B cell (primary cell): ENCODE measurements at places on chromosomes 2 and 18. TPM values are rescaled to one million over a fixed set of nuclear protein-coding genes. Genes with fewer than 3 reads are reported as not detected.

- DNase-seq: no peak
Observed at GRCh38 chr2:7358865-7359447, 441.7 kb downstream of the RNF144A start.

Gene CD8B2
- total RNA-seq: not detected in 2 replicates

Gene APLF
- 6.3 and 7.4 TPM in 2 replicates for total RNA-seq

Gene HAAO
- total RNA-seq: 17.6 and 21.0 TPM in 2 replicates

DNA sequence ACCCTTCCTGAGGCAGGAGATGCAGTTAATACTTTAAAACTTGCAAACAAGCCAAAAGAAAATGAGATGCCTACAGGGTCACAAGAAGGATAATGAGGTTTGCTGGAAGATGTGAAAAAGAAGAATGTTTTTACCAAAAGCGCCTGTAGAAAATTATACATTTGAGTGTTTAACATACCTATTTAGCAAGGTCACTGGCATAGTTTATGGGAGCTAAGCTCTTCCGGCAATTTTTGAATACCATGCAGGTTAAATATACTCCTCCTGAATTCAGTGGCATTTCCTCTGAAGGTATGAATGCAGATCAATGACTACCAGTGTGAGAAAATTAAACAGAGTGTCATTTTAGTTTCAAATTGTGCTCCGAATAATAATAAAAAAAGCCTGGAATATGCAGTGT is 21.2 kb upstream of the MAP3K20 start:
- no peak for DNase-seq

- no peak for DNase-seq
Observed at GRCh38 chr18:62878305-62878704, 163.0 kb downstream of the PHLPP1 start.

- DNase-seq: no peak
Observed at GRCh38 chr2:42967959-42968674, 175.7 kb upstream of the HAAO start.

GRCh38 chr2:157296958-157297357 is 28.7 kb downstream of the ERMN start:
- DNase-seq: no peak

Gene FBLN7
- 1.1 and 1.2 TPM in 2 replicates for total RNA-seq

- no peak for DNase-seq
Observed at GRCh38 chr18:59024829-59025228, 114.9 kb upstream of the SEC11C start.

Gene SNORC
- total RNA-seq: 0.94 and 2.2 TPM in 2 replicates

- DNase-seq: no peak
Observed at GRCh38 chr2:109339519-109339966, 210.5 kb downstream of the SH3RF3 start.

Gene KIF3C
- total RNA-seq: 4.0 and 6.9 TPM in 2 replicates

Gene DHRS9
- 0.25 TPM in 1 of 2 replicates, not detected in the other for total RNA-seq

- no peak for DNase-seq
Observed at GRCh38 chr18:46488471-46489213, 168.4 kb downstream of the LOXHD1 start.

Gene KCNJ3
- total RNA-seq: 0.58 TPM in 1 of 2 replicates, not detected in the other

GRCh38 chr2:7377916-7378569 is 460.8 kb downstream of the RNF144A start:
- DNase-seq: no peak

Gene IL36RN
- not detected in 2 replicates for total RNA-seq

Gene BMP10
- total RNA-seq: not detected in 2 replicates

DNA sequence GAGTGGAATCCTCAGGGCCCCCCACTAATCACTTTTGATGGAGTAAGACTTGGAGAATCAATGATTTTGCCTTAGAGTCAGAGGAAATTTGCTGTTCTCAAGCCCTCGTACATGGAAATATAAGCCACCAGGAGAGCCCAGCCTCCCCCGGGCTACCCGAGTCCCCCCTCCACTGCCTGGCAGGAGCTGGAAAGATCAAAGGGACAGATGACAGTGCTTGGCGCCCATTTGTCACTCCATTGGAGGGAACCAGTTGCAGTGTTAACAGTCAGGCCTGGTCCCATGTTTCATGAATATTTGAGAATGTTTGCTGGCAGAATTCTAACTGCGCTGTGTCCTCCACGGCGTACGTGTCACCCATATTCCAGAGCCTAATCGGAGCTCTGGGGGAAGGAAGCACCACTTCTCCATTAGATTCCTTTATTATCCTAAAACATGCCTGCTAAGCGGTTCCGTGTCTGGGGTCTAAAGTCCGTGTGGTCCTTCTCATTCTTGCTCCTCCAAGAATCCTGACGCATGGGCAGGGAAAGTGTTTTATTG is 202.4 kb downstream of the KLHL29 start:
- no peak for DNase-seq

Gene CD302
- total RNA-seq: 1.3 and 1.5 TPM in 2 replicates

Gene RHOB
- total RNA-seq: 63.0 and 65.0 TPM in 2 replicates

DNA sequence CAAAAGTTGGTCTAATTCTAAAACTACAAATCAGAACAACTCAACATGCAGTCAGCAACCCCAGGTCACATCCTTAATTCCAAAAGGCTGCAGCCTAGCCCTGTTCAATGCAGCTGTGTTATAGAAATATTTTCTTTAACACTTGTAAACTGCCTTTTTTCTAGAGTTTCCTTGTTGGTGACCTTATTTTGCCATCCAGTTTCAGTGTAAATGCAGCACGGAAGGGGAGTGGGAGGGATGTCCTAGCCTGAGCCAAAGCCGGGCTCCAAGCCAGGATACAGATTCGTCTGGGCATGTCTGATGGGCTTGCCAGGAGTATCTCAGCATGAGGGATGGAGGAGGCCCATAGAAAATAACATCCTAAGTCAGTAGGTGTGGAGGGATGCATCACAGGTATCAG is 17.7 kb upstream of the SP3 start:
- no peak for DNase-seq

DNA sequence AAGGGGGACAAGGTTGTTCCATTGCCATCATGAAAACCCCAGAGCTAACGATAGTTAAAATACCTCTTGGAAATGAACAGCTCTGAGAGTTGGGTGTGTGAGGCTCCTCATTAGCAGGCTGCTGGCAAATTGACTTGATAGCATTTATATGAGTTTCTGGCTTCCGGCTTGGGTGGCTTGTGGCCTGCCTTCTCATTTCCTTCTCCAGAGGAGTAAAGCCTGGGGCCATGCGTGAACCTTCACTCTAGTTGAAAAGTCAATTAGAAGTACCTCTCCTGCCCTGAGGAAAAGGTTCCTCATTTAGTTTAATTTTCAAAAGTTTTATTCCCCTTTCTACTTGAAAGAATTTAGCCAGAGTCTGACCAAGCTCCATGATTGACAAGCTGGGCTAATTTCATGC is 67.1 kb downstream of the MGAT5 start:
- DNase-seq: peak; percentile 20

DNA sequence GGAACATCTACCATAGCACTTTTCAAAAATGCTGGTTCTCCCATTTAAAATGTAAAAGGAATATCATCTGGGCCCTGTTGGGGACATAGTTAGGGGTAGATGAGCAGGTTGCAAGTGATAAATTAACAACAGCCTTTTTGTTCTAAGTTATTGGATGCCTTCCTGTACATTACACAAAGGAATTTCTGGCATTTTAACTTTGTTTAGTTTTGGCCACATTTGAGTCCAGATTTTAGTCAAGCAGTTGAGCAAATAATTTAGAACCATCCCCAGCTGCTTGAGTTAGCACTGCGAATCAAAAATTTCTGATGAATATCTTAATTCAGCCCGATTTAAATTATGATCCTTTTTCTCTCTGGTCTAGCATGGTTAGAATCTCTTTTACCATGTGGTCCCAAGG is 124.4 kb downstream of the TTC27 start:
- no peak for DNase-seq

Gene REEP1
- total RNA-seq: not detected in 2 replicates

DNA sequence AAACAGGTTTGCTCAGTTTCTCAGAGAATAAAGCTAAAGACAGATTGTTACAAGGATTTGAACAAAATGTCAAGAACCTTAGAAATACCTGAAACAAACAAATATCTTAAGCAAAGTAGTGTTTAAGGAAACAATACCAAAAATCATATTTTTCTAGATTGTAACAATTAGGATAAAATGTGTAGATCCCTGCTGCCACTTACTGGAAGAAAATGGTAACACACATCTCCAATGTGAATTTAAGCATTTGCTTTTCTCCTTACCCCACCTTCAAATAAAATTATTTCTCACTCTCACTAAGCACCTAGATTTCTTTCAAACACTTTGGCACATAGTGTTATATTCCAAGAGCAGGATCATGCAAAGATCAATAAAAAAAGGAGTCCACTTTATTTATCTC is 34.9 kb downstream of the SUCLG1 start:
- DNase-seq: no peak

- DNase-seq: no peak
Observed at GRCh38 chr2:159518321-159519005, 97.9 kb downstream of the BAZ2B start.

DNA sequence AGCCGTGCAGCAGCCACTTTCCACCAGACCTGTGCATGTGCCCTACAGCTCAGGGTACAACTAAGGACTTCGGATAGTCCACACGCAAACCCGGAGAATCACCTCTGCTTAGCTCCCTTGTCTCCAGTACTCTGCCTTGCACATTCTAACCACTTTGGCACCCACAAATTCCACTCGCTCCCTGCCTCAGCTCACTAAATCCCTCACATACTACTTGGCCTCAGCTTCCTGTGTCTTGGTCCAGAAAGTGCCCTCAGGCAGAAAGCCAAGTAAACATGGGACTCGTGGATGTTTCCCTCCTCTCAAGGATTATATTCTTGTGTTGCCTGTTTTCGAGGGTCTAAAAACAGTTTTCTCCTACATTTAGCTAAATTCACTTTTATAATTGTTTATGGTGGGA is 157.8 kb upstream of the DAPL1 start:
- no peak for DNase-seq

DNA sequence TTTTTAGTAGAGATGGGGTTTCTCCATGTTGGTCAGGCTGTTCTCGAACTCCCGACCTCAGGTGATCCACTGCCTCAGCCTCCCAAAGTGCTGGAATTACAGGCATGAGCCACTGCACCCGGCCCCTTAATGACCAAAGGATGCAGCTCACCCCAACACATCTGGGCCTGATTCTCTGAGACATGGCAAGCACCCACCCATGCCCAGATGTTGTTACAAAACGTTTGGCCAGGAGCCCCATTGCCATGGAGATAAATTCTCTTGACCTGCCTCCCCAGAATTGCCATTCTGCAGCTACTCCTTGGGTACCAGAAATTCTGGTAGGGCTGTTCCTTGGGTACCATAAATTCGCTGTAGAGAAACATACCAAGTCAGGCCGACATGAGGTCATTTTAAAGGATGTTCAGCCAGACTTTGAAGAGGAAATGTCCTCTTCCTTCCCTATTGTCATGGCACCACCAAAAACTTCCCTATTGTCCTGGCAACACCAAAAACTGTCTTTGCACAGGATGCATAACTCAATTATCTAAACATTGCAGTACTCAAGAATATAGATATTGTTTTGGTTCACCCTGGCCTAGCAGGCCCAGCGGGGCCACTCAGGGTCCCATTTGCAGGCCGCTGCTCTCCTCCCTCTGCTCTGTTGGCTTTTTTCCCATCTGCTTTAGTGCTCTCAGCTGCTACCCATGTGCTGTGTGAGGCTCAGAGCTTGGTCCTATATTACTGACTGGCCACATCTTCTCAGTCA is 160.9 kb upstream of the TTC39C start:
- no peak for DNase-seq

Gene IMPA2
- 9.8 and 11.7 TPM in 2 replicates for total RNA-seq

Gene LAMA3
- total RNA-seq: 0.32 TPM in 1 of 2 replicates, not detected in the other

GRCh38 chr2:45849491-45850283 is 198.2 kb downstream of the PRKCE start:
- DNase-seq: no peak

DNA sequence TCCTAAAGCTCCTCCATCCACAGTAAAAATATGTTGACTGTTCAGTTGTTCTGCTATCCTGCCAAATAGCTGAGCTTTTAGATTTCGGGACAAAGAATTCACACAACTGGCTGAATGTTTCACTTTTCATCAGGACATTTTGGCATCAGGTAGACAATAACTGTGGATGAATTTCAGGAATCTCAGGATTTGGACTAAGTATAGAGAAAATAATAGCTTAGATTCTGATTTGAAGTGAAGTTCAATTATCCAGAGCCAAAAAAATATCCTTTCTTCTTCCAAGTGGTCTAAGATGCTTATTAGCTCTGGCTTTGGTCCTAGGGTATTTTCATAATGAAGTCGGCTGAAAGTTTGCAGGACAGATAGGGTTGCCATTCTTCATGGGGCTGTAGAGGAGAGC is 16.1 kb downstream of the KCNE4 start:
- DNase-seq: no peak

DNA sequence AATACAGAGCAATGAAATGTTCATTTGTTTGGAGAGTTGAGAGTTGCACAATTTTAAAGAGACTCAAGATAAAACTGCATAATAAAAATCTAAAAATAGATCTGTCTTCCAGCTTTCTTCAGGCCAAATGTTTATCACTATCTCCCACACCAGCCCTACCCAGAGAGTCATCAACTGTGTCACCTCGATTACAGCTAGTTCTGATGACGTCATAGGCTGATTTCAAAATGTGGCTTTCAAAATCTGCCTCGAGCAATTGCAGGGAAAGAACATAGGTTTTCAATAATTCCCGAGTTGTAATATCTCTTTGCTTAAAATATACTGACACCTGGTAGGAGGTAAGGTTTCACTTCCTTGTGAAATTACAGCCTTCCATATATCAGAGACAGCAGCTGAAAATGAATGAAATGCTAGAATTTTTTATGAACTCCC is 677.6 kb upstream of the ID2 start:
- no peak for DNase-seq

DNA sequence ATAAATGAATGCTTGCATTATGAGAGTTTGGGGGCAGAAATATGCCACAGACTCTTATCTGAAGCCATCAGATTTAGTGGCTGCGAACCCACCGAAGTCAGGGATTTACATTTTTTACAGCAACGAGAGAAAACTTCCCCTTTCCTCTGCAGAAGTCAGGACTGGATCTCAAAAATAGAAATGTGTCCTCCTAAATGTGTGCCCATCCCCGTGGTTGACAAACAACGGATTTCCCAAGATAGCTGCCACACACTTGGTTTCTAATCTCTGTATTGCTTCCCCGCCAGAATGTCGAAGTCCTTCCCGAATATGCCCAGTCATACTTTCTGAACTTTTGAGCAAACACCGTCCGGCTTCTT is 879 bp upstream of the ADAM23 start:
- no peak for DNase-seq

Gene HOXD1
- total RNA-seq: not detected in 2 replicates

- no peak for DNase-seq
Observed at GRCh38 chr18:5431836-5432575, 111.8 kb downstream of the EPB41L3 start.

GRCh38 chr18:70636991-70637390 is 348.1 kb downstream of the SOCS6 start:
- no peak for DNase-seq

GRCh38 chr2:80461505-80462197 is 157.1 kb upstream of the LRRTM1 start:
- DNase-seq: no peak

DNA sequence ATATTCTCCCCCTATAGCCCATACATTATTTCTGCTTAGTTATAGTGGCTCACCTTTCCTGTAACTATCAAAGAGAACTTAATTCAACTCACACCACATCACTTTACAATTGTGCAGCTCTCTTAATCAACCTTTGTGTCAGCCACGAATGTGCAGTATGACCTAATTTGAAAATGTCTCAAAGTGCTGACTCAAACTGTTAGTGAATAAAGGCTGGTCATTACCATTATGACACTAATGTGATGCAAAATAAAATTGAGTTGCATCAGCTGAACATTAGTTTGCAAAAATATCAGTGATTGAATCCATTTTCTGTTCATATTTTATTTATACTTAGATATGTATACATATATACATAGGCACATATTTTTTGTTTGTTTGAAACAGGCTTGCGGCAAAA is 251.8 kb downstream of the MEIS1 start:
- no peak for DNase-seq
